ENCODE measurements at places on chromosomes 13 and 19.

- peak; percentile 60 for DNase-seq
Measured at GRCh38 chr13:45807520-45808099, 43.9 kb downstream of the SIAH3 start.

GRCh38 chr13:49353908-49354307, 90.0 kb downstream of the CAB39L start:
- DNase-seq, result no peak

- no peak for DNase-seq
Measured at GRCh38 chr13:34748073-34748472, 194.0 kb upstream of the NBEA start.

DNA sequence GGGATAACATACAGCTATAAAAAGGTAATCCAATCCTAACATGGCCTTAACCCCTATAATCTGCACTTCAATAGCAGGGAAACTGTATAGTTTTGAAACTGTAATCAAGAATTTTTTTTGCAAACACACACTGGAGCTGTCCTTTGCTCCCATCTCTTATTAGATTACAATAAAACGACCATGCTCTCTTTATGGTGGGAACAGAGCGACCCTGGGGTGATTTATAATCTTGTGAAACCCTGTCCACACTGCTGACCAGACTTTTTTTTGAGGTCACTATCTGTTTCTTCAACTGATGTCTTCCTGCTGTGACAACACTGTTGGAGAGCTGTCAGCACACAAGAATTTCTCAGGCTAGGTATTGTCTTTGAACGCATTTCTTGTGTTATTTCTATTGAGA, 35.3 kb downstream of the DACH1 start:
- DNase-seq, result no peak

DNA sequence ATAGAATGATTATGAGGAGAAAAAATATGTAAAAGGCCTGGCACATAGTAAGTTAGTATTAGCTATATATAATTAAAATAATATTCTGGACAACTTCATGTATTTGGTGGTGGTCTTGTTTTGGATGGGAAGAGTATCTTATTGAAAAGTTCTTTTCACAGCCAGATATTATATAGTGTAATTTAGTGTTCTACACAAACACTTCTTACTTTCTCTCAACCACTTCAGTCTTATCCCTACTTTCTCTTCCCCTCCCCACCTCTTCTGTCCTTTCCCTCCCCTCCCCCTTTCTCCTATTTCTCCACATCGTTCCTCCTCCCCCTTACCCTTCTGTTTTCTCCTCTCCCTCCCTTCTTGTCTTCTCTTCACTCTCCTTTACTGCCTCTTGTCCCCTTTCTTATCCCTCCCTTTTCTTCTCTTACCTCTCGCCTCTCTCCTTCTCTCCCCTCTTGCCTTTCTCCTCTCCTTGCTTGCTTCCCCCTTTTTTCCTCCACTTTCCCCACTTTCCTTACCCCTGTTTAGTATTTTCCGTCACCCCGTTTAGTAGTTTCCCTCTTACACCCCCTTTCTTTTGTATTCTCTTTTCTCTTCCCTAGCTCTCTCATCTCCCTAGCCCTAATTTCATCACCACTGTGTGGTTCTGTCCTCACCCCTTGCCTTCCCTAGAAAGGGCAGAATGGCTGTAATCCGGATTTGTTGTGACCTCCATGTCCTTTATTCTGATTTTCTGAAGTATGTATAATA, 107.2 kb upstream of the MLNR start:
- DNase-seq, result no peak

GRCh38 chr19:36093146-36093662, 17.7 kb upstream of the OVOL3 start:
- peak; percentile 83 for DNase-seq

GRCh38 chr13:103948426-103948825, 882.2 kb upstream of the SLC10A2 start:
- DNase-seq, result no peak

DNA sequence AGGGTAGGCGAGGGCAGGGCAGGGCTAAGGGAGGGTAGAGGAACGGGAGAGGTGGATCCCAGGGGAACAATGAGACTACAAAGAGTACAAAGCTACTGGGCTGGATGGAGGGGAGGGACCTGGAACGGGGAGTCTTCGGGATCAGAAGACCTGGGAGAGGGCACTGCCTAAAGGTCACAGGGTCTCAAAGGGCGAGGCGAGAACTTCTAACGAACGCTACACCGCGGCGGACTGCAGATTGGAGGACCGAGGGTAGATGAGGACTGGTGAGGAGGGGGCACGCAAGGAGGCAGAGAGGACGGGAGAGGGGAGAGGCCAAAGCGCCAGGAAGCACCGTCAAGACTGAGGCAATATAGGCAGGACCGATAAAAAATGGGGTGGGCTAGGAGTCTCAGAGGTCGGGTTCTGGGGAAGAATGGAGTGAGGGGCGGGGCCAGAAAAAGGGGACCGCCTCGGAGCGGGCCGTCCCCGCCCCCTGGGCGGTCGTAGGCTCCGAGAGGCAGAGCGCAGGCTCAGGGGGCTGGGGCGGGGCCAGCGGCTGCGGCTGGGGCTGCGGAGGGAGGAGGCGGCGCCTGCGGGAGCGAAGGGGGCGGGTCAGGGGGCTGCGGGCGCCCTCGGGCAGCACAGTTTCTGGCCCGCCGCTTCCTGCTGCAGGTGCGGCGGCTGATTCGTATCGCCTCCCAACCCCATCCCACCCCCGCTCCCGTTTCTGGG, 1.3 kb upstream of the KCNC3 start:
- DNase-seq, result peak; percentile 93

DNA sequence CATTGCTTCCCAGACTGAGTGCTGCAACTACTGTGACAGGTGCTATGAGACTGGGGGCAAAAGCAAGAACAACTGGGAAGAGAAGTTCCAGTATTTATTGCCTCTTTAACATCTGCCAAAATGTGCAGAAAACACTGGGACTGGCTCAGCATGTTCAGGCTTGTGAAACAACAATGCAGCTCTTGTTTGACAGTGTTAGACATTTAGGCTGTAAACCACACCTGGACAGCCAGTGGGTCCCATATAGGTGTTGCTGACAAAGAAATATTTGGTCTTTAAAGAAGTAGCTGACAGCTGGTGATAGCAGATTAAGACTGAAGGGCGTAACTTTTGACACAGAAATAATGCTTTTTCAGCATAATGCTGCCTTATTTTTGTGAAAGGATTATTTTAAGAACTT, 88.1 kb downstream of the STOML3 start:
- no peak for DNase-seq

DNA sequence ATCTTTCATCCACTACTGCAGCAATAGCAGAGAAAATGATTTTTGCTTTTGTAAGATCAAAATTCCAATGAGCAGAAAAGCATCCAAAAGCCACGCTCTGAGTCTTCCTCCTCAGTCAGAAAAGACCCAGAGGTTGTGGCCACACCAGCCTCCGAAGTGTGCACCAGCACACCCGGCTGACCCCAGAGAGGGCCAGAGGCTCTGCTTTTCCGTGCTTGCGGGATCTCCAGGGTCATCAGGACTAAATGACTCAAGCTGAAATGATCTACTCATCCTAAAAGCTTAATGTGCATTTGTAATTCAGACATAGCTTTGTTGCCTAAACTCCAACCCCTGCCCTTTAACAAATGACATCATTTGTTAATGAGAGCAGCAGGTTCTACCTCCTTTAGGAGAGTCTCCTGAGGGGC, 16.5 kb downstream of the RXFP2 start:
- DNase-seq, result no peak

DNA sequence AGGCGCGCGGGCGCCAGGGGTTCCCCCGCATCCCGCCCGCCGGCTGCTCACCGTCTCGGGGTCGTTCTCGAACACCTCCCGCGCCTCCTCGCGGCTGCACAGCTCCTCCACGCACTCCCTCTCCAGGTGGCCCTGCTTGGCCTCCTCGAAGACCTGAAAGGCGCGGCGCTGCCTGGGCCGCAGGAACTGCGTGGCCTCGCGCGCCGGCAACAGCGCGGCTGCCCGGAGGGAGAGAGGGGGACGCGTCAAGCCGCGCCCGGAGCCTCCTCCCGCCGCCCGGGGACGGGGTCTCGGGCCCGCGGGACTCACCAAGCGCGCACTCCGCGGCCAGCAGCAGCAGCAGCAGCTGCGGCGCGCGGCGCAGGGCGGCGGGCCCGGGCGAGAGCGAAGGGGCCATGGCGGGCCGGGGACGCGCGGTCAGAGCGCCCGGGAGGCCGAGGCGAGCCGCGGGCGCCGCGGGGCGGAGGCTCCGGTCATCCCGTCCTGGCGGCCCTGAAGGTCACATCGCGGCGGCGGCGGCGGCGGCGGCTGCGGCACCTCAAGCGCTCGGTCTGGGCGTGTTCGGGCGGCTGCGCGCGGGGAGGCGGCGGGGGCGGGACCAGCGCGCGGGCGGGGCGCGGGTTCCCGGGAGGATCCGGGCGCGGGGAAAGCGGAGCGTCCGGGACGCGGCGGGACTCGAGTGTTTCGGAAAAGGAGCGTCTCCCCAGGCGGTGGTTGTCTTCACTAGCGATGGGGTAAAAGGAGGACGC, at the start of gene GAS6:
GAS6 (minus strand) TSS at position 553 of the 749 bp plus-strand sequence; CDS start at position 397, 156 bp downstream.
- DNase-seq, result peak; percentile 74
